ENCODE measurements at places on chromosomes 1 and 21.

GRCh38 chr1:115238336-115239147, 99.5 kb downstream of the NGF start:
- DNase-seq = no peak

- no peak for DNase-seq
Observed at GRCh38 chr21:29396951-29397455, 98.3 kb downstream of the BACH1 start.

- DNase-seq = no peak
Observed at GRCh38 chr1:19460535-19461219, 24.7 kb downstream of the CAPZB start.

- no peak for DNase-seq
Observed at GRCh38 chr21:31343680-31344480, at the start of gene TIAM1. TSS of gene TIAM1 (minus strand) at chr21:31344261. CDS start at chr21:31266972, 77,289 bp downstream.

DNA sequence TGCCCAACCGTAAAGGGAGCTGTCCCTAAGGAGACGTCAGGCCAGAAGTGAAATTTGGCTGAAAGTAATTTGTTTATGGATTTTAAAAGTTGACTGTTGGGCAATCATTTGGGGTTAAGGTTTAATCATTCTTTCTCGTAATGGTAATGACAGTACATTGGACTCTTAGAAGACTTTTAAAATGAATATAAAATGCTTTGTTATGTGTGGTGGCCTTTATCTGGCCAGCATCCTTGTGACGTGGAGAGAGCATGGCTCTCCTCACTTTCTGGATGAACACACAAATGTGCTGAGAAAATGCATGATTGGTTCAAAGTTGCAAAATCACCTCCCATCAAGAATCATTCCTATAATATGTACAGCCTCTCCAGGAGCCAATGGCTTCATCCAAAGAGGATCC, 160.2 kb downstream of the DHRS3 start:
- no peak for DNase-seq

- DNase-seq = no peak
Observed at GRCh38 chr1:15678578-15678977, 5.5 kb upstream of the PLEKHM2 start.

GRCh38 chr1:2073382-2074230, 23.4 kb downstream of the PRKCZ start:
- DNase-seq = peak; percentile 80

- no peak for DNase-seq
Observed at GRCh38 chr1:2469103-2469940, 6.8 kb upstream of the PLCH2 start.

- no peak for DNase-seq
Observed at GRCh38 chr21:19489930-19490329, 1086.3 kb upstream of the TMPRSS15 start.

GRCh38 chr1:77282187-77282865, 507 bp downstream of the AK5 start:
- DNase-seq = peak; percentile 49

DNA sequence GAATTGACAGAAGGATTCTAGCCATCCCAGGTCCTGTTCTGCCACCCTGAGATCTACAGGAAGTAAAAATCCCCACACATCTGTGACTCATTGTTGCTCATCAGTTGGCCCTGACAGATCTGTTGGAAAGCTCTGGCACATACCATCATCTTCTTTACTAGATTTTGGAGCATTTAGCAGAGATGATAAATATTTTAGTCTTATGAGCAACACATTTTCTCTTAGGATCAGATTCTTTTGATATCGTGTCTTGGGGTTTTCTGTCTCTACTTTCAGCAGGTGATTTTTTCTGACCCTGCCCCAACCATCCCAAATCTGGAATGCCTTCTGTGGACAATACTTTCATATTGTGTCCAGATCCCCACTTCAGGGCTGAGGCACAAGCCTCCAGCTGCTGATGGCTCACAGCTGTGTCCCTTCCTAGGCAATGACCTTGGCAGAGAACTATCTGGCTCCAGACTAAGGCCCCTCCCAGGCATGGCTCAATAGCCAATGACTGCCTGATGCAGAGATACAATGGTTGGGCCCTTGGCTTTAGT, 102.8 kb downstream of the GDAP2 start:
- DNase-seq = no peak

- DNase-seq = no peak
Observed at GRCh38 chr1:228469413-228470162, 17.6 kb upstream of the RNF187 start.

GRCh38 chr1:157137046-157137407, 1.2 kb downstream of the ETV3 start:
- no peak for DNase-seq

- peak; percentile 41 for DNase-seq
Observed at GRCh38 chr1:36529769-36530260, 47.1 kb upstream of the CSF3R start.

DNA sequence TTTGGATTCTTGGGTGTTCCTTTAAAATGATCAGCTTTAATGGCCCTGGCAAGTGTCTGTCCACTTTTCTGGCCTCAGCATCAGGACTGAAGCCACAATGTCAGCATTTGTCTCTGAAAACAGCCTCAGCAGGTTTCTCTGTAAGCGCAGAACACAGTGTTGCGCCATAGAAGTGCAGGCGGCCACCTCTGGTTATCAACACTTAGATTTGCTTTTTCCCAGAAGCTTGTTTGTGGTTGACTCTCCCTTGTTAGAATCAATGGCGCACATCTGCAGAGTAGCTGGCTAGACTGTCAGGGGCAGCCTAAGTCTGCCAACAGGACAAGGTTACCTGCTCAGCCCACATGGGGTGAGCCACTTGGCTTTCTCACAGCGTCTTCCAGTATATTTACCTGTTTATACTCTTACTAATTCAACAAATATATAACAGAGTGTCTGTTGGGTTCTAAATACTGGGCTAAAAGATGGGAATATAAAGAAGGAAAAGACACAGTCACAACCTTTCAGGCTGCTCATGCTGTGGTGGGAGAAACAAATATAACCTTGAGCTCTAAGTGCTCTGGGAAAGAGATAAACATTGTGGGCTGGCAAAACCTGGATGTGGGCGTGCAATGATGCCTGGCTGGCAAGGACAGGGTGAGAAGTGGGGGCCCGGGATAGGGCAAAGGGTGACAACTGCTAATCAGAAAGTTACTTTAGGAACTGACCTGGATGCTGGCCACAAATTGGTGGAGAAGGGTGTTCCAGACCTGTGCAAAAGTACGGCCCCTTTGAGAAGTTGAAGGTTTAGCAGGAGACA, 149.3 kb upstream of the KIAA0040 start:
- no peak for DNase-seq

DNA sequence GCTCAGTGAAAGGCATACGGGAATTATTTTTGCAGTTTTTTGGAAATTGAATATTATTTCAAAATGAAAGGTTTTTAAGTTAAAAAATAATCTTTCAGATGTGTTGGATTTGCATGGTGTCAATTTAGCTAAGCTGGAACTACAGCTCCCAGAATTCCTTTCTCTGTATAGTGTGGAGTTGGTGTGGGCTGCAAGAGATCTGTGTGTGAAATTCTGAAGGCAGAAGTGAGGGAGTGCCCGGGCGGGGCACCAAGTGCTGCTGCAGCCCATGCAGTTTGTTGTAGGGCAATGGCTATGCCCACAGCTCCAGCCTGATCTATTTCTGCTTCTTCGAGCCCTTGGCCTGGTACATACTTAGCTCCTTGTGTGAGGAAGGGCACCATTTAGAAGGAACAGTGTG, 60.5 kb upstream of the CSF1 start:
- DNase-seq = no peak

DNA sequence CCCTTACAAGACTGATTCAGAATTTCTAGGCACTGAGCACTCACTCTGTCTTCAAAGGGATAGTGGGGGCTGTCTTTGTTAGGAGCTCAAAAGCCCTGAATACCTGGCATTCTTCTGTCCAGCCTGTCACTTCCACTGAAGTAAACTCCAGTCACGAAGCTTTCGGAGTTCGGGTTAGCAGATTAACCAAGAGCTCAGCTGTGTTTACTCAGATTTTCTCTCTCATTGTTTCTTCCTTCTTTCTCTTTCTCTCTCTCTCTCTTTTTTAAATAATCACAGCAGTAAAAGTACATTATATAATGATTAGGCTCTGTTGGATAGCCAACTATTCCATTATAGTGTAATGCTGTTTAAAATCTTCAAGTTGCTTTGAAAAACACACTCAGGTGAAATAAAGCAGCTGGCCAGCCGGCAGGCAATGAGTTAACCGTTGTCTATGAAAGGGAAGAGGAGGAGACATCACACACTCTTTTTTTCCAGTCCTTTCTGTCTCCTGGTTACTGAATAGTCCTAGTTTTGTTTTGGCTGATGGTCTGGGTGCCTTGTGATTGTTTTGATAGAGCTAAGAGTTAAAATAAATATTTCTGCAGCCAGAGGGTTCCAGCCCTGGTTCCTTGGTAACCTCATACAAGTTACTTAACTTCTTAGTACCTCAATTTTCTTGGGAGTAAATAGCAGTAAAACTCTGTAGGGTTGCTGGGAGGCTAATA, 89.8 kb downstream of the ADSS2 start:
- DNase-seq = no peak

DNA sequence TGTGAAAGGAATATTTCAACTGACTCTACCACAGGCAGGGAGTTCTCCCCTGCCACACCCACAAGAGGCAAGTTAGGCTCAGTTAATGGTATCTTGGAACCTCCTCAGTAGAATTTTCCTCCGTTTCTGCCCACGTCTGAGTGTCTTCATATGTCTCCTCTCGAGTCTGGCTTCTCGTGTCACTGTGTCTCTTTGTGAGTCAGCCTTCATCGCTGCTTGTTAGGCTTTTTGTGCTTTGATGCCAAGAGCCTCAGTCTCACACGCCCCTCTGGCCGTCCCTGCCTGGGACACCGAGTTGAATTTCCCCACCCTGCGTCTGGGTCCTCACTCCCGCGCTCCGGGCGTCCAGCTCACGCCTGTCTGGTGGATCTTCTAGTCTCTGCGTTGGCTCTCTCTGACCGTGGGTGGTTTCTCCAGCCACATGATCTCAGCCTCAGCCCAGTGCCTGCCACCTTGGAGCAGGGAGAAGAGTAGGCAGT, 125.7 kb upstream of the GADD45A start:
- DNase-seq = peak; percentile 35

- peak; percentile 95 for DNase-seq
Observed at GRCh38 chr1:23691499-23692307, at the start of gene RPL11. TSS of gene RPL11 (plus strand) at chr1:23691806. CDS start at chr1:23691824, 18 bp downstream.

DNA sequence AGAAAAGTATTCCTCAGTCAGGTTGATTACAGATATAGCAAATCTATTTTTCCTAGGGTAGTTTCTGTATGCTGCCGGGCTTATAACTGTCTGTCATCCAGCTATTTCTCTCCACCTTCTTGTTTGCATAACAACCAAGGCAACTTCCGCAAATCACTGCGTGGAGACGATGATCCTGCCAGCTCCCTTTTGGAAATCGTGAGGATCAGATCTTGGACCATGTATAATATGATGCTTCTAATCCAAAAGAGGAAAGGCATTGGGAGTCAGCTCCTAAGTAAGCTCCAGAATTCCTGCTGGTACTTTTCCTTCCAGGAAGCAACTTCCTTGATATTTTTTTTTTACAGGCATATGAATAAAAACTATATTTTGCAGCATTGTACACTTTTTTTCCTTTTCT, 445 bp upstream of the RGS4 start:
- DNase-seq = no peak

DNA sequence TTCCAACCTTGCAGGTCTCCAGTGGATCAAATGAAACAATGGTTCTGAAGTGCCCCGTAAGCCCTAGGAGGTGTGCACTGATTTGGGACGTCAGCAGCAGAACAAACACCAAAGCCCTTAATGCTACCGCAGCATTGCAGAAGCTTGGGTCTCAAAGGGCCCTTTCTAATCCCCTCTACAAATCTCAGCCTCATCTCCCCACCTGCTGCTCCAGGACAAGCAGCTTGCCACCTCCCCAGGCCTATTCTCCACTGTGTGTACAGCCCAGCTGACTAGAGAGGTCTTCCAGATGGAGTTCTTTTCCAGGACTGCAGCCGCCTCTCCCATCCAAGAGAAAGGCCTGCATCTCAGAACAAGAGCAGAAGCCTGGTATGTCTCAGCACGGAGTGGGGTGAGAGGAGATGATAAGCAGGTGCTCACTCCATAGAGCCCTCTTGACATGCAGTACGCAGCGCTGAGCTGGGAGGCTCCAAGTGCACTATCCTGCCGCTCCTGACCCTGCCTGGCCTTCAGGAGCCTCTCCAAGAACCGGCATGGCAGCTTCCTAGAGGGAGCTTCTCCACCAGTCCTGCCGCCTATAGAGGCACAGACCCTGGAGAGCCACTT, 46.3 kb downstream of the MRPL37 start:
- DNase-seq = peak; percentile 21

DNA sequence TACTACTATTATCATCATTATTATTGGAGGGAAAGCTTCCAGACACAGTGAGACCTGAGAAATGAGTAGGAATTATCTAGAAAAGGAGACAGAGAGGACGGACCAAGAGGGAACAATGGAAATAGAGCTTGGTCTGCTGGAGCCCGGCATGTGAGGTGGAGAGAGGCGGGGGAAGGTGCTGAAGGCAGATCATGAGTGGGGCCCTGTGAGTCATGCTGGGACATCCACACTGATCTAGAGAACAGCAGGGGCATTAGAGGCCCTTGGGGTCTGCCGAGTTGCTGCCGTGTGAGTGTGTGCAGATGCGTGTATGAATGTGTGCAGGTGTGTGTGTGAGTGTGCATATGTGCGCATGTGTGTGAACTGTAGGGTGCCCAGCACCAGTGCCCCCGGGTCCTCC, 65.7 kb downstream of the TMCO4 start:
- no peak for DNase-seq

DNA sequence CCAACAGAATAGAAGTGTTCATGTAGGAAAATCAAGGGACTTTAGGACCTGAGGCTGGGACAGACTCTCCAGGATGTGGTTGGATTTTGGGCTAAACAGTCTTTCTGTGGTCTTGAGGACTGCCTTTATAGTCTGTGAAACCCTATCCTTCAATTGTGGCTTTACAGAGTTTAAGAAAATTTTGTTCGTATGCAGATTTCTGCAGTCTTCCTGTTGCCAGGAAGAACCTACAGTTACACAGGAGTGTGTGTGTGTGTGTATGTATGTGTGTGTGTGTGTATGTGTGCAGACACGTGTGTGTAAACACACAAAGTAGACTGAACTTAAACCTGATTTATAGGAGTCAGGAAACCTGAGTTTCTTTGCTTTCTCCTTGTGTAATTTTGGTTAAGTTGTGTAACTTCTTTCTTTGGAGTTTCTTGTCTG, 22.8 kb downstream of the NEK7 start:
- DNase-seq = no peak

GRCh38 chr1:156746406-156746727, 5.1 kb downstream of the HDGF start:
- DNase-seq = no peak

- DNase-seq = no peak
Observed at GRCh38 chr1:19342062-19342750, 30.1 kb downstream of the SLC66A1 start.

GRCh38 chr21:29144736-29145353, 14.4 kb downstream of the MAP3K7CL start:
- DNase-seq = no peak

GRCh38 chr1:220278991-220279390, 6.7 kb upstream of the RAB3GAP2 start:
- no peak for DNase-seq

DNA sequence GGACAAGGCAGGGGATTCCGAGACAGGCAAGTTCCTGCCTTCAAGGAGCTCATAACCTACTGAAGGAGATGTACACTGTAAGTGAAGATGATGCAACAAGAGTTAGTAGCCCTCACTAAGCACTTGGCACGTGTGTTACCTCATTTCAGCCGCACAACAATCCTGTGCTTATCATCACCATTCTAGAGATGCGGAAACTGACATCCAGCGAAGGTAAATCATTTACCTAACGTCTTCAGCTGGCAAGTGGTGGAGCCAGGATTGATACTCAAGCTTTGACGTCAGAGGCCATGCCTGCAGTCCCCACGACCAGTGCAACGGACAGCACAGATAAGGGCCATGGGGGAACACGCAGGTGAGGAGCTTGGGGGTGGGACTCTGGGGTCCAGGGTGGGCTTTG, 2.9 kb upstream of the UBXN10 start:
- DNase-seq = no peak

GRCh38 chr1:145955436-145955835, 2.4 kb downstream of the LIX1L start:
- no peak for DNase-seq

All from SK-N-DZ (cell line).